ENCODE measurements at places on chromosomes 16 and 17.

GRCh38 chr17:20053361-20053964 lies 44.3 kb downstream of the SPECC1 start:
- no peak for DNase-seq

- DNase-seq: no peak
These were observed 31.7 kb upstream of the RHOT1 start for GRCh38 chr17:32110596-32110995.

- no peak for DNase-seq
These were observed 16.6 kb downstream of the ITPRIPL2 start for GRCh38 chr16:19130385-19130784.

DNA sequence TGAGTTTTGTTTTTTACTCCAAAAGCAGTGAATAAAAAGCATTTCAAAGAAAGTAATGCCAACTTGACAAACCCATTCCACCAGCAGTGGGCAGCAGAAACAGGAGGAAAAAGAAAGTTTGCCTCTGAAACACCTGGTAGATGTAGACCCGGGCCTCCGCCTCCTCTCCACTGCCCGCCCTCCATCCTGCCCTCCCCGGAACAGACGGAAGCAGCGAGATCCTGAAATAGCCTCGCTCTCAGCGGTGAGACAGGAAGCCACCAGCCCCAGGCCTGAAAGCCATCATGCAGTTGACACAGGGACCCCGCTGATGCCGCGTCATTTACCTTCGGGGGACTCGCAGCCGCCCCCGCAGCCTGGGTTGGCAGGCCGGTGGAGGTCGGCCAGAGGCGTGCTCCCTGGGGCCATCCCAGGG lies 67.8 kb downstream of the C16orf78 start:
- peak; percentile 89 for DNase-seq

DNA sequence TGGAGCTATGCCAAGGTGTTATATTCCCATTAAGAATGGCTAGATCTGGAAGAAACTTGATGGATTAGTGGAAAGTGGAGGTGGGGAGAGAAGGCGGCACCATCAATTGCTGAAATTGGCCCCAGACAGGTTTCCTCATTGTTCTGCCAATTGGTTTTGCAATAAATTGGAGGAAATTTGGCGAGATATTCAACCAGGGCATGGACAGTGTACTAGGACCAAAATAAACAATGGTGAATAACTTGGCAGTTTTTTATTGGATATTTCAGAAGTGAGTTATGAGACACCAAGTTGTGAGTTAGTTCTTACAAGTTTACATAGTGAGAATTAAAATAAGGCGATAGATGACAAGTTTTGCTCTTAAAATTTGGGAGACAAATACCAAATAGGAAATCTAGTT lies 41.1 kb upstream of the SOX9 start:
- no peak for DNase-seq

GRCh38 chr16:57107321-57107922 lies 15.0 kb downstream of the CPNE2 start:
- DNase-seq: no peak

DNA sequence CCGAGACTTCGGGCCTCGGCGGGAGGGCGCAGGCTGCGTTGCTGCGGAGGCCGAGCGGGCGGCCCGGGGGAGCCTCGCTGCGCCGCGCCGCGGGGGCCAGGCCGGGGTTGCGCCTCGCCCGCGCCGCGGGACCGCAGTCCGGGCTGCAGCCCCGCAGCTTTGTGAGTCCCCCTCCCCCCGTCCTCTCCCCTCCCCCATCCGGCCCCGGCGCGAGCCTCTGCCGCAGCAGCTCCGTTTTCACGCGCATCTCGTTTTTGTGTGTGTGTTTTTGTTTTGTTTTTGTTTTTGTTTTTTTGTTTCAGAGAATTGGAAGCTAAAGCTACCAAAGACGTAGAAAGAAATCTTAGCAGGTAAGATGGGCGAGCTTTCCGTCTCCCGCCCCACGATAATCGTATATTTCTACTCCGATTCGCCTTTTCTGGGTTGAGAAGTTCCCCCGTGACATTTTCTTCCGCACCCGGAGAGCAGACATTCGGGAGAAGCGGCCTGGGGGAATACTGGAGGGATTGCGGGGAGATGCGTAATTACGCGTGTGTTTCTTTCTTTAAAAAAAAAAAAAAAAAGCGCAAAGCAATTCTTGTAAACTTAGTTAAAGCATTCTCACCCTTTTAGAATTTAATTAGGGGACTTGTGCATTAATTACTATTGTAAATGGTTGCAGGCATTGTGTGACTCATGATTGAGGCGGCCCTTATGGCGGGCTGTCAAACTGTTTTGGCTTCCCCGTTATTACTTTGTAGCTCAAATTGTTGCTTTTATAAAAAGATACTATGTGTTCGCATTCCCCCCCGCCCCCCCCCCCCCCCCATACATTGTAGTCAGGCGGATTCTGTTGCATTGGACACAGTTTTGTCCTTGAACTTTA lies 732 bp downstream of the TNRC6A start:
- peak; percentile 4 for DNase-seq

GRCh38 chr16:6852643-6853225 lies 479.9 kb upstream of the RBFOX1 start:
- DNase-seq: no peak

GRCh38 chr17:64947152-64947551 lies 27.9 kb upstream of the LRRC37A3 start:
- DNase-seq: no peak

GRCh38 chr17:50471009-50471905 lies 2.6 kb upstream of the CHAD start:
- DNase-seq: no peak

- no peak for DNase-seq
These were observed 51.8 kb downstream of the RAI1 start for GRCh38 chr17:17732892-17733670.

GRCh38 chr16:566475-567372 lies at the start of gene NHLRC4:
Gene NHLRC4, plus strand, starts transcription at chr16:567005. Its CDS starts 1,043 bp downstream, at chr16:568048.
- DNase-seq: peak; percentile 82

DNA sequence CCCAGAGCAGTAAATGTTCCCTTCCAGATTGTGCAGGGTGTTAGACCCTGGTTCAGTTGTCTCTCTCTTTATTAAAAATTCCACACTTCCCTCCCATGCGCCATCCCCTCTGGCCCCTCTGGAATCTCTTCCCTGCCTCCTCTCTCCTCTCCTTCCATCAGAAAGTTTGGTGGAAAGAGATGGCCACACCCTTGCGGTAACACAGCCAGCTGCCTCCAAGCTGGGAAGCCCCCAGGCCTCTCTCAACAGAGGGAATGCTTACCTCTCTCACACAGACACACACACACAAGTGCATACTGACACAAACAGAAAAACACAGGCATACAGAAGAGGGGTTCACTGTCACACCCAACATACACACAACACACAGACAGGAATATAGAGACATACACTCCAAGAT lies 220.5 kb downstream of the C16orf78 start:
- DNase-seq: no peak

DNA sequence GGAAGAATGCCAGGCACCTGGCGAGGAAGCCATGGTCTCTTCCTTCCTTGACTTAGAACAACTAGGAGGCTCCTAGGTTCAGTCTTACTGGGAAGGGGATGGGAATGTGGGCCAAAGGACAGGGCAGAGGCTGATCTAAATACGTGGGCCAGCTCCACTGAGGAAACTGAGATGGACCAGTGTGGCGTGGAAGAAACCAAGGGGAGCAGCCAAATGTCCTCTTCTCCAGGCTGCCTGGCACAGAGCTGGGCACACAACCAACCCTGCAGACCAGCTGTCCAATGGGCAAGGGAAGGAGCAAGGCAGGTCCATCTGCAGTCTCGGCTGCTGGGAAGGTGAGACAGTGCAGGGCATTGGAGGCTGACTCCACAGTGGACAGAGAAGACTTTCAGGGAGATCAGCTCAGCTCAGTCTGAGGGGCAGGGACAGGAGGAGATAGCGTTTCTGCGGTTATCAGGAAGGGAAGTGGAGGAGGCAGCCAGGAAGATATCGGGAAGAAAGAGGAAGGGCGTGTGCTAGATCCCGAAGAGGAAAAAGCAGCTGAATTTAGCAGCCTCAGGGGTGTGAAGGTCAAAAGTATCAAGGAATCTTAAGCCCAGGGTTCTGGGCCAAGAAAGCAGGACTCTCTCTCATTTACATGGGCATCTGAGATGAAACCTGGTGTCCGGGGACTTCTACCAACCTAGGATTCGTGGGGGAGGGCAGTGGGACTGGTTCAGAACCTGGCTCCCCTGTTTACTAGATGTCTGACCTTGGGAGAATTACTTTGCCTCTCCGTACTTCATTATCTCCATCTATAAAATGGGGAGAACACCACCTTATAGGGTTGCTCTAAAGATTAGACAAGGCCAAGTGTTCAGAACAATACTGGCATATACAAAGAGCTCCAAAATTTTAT lies 1.8 kb downstream of the KIFC3 start:
- no peak for DNase-seq

DNA sequence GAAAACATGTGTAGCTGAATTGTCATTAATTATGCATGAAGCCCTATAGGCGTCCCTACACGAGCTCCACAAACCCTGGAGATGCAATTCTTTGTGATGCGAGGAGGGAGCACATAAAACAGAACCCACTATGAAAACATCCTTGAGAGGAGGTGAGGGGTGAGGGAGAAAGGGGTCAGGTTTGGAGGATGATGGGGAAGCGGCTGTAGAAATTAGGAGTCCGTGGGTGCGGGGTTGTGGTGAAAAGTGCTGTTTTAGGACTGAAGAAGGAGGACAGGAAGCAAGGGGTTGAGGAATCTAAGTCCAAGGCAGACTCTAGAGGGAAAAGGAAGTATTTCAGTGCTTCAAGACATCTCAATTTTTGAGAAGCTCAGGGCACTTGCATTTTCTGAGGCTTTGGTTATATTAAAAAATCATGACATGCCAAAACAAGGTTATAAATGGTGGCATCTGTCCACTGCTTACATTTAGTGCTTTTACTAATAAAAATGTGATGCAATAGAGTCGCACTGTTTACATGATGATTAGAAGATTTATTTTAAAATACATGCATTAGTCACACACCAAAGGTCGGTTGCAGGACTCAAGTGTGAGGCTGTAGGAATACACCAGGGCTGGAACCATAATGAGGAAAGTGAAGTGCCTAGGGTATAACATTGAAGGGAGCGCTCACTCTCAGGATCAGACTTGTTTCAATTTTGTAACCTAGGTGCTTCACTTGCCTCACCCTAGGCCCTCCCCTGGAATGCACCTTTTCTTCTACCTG lies 379.5 kb downstream of the HS3ST4 start:
- no peak for DNase-seq

GRCh38 chr17:69390795-69391501 lies 23.5 kb upstream of the MAP2K6 start:
- no peak for DNase-seq

DNA sequence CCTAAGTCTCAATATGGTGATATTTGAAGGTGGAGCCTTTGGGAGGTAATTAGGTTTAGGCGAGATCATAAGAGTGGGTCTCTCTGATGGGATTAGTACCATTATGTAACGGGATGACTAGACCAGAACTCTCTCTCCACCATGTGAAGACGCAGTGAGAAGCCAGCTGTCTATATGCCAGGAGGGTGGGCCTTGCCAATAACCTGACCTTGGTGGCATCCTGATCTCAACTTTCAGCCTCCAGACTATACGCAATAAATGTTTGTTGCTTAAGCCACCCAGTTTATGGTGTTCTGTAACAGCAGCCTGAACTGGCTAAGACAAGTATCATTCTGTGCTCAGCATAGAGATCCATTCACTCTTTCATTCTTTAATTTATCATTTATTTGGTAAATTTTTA lies 167.2 kb upstream of the CDH11 start:
- no peak for DNase-seq

DNA sequence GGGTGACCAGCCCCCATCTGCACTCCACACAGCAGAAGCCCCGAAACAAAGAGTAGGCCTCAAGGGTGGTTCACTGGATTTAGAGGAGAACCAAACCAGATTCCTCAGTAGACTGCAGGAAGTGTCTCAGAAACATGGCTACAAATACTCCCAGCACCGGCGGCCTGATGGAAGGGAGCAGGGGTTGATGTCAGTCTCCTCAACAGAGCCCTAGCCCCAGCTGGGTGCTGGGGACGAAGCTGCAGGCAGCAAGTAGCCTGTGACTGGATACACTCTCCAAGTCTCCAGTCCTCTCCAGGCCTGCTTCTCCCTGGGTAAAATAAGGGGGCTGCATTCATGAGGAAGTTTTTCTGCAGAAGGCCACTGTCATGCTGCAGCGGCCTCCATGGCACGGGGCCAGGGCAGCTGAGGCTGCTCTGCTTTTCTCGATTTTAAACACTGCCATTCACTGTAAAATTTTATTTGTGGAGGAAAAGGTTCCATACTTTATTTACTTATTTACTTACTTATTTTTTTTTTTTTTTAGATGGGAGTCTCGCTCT lies 36.7 kb upstream of the SREBF1 start:
- no peak for DNase-seq

DNA sequence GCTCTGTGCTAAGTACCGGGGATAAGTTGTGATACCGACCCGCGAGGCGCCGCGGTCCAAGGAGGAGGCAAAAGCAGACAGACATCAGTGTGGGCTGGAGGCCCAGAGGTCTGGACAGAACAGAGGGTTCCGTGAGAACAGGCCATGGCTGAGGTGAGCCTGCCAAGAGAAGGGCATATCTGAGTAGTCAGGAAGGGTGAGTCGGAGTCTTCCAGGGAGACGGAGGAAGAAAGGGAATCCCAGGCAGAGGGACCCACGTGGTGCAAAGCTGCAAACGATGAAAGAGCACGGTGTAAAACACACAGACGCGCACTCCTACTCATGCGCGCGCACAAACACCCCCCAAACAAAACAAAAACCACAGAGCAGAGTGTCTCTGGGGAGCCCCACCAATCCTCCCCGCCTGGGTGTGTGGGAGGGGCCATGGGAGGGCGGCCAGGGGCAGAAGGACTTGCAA lies 18.1 kb downstream of the RHBDL3 start:
- DNase-seq: peak; percentile 54

DNA sequence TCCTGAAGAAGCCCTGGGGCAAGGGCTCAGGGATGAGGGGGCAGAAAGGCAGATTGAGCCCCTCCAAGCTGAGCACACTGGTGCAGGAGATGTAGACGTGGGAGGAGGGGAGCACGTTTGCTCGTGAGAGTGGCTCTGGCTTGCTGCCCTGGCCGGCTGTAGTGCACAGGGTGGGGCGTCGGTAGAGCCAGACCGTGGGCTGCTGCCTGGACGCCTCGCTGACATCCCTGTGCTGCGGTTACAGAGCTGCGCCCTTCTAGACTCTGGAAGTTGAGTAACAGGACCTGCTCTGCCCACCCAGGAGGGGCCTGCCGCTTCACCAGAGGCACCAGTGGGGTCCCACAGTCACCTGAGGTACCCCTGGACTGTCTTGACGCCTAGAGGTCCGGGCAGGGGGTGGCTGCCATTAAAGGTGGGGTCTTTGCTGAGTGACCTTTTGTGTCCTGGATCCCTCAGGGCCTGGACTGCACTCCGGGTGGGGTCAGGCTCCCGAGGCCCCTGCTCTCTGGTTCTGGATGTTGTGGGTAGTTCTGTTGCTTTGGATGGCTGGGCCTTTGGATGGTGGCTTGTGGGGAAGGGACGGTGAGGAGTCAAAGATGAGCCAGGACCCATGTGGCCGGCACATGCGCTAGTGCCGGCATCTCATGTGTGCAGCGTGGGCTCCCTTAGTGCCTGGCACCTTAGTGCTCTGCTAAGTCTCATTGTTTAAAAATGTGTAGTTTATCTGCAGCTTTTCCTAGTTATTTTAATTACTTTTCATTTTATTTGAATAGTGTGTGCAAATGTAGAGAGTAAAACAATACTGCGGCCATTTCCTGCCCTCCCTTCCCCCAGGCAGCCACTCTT lies 41.7 kb downstream of the PGS1 start:
- DNase-seq: no peak

GRCh38 chr17:2011411-2012371 lies 13.4 kb downstream of the RTN4RL1 start:
- DNase-seq: no peak

GRCh38 chr17:46879101-46879500 lies 27.7 kb downstream of the WNT9B start:
- DNase-seq: no peak
